ENCODE measurements at places on chromosomes 1 and 21.

DNA sequence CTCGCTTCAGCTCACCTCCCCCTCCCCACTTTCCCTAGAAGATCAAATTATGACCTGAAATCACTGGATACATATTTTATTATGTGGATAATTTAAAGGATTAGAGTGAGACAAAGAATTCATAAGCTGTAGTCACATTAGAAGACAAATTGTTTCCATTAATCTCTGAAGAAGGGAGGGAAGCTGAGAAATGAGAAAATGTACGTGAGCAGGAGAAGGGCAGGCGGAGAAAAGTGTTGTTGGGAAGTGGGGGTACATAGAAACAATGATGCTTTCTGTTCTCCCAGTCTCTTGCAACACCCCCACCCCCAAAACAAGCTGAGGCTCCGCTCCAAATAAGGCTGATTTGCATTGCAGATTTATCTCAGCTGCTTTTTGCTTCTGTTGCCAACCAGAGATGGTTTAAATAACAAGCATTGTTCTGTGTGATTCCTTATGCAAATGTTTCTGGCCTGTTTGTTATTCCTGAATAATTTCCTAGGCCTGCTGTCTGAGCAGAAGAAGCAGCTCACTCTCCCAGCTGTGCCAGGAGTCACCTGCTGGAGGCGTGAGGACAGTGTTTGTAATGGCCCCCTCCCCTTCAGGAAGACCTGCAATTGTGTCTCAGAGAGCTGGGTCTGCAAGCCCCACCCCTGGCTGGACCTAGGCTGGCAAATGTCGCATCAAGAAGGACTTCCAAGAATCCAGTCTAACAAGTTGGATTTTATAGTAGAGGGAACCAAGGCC, 121.8 kb upstream of the TNR start:
- DNase-seq: no peak

GRCh38 chr1:17198476-17199258, 6.3 kb upstream of the PADI1 start:
- no peak for DNase-seq

DNA sequence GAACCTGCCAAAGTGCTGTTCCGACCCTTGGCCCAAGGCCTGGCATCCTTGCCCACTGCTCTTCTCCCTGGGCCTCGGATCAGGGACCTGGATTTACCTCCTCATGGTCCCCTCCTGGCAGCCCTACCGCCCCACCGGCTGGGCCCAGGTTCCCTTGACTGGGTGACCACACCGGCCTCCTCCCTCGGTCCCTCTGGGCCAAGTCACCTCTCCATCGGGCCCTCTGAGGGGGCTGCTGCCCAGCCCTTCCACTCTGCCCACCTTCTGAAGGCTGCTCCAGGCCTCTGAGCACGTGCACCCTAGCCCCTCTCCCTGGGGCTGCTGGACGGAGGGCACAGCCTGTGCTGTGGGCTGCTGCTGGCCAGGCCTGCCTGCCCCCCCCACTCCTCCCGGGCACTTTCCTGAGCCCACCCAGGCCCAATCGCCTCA, 9.3 kb upstream of the MMEL1 start:
- DNase-seq: no peak

DNA sequence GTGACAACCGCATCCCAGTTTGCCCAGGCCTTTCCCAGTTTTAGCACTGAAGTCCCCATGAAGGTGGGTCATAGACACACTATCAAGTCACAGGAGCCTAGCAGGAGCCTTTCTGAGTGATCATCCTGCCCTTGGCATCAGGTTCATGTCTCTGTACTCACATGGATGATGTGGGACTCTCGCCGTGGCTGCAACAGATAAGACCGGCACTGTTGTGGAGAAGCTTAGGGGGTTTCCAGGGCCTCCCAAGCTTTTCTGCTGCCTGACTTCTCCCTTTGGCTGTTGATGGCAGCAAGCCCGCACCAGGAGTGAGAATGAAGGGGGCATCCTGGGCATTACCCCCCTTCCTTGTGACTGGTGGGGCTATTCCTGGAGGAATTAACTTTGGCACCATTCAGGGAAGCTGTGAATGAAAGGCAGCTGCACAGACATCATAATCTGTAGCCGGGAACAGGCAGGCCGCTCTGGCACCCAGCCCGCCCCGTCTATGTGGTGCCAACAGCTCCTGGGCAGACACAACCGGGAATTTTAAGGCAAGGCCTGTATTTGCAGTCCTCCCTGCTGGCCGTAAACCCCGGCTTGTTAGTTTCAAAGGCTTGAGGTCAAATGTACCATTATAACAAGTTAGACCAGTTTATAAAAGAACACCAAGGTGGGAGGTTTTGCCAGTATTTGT, 148.6 kb downstream of the HUNK start:
- DNase-seq: no peak

DNA sequence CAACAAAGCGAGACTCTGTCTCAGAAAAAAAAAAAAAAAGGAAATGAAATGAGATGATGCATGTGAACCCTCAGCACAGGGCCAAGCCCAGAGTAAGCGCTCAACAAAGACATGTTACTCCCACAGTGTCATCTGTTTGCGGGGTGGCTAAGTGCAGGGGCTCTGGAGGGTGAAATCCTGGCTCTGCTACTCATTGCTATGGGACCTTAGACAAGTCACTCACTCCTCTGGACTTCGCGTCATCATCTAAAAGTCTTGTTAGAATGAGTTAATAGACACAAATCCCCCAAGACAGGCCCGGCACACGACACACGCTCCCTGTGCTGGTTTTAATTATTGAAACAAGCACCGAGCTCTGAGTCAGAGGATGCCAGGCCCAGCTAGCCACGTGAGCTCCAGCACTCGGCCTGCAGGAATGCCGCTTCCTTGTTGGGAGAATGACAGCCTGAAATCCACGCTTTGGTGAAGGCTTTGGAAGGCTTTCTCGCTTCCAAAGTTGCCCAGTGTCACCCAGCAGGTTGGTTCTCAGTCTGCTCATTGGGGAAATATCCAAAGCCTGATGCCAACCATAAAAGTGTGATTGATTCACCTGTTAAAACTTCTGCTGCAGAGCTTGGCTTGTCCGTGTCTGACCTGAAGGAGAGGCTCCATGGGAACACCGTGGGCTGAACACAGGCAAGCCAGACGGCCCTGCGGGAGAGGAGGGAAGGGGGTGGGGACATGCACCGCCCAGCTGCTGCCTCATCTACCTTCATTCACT, 36.7 kb upstream of the TARDBP start:
- DNase-seq: no peak

DNA sequence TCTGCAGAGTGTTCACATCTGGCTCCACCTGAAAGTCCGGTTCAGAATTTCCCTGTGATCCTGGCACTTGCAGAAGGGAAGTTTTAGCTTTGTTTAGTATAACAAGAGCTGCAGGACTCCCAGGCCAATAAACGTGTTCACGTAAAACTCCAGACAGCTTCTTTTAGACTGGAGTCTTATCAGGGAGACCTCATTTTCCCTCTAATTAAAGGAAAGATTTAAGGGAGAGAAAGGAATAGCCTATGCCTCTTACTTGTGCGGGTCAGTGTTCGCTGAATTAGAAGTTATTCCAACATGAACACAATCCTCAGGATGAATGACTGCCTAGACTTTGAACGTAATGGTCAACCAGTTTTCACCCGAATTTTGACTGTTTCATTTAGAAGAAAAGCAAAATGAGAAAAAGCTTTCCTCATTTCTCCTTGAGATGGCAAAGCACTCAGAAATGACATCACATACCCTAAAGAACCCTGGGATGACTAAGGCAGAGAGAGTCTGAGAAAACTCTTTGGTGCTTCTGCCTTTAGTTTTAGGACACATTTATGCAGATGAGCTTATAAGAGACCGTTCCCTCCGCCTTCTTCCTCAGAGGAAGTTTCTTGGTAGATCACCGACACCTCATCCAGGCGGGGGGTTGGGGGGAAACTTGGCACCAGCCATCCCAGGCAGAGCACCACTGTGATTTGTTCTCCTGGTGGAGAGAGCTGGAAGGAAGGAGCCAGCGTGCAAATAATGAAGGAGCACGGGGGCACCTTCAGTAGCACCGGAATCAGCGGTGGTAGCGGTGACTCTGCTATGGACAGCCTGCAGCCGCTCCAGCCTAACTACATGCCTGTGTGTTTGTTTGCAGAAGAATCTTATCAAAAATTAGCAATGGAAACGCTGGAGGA, 202.1 kb upstream of the SGIP1 start:
- DNase-seq: peak; percentile 28

Data from stimulated activated CD4-positive, alpha-beta T cell treated with anti-CD3 and anti-CD28 coated beads, Interleukin-12 subunit alpha, Interleukin-12 subunit beta, amount 100 ng/mL, for 4 hours (primary cell).